ENCODE measurements at places on chromosomes 5 and 9. TPM values are rescaled to one million over a fixed set of nuclear protein-coding genes. Genes with fewer than 3 reads are reported as not detected.

IL5 gene
- polyA plus RNA-seq = not detected

SCAMP1 gene
- polyA plus RNA-seq = 5.1 TPM

HARS2 gene
- 21.8 TPM for polyA plus RNA-seq

PCDHA1 gene
- 0.06 TPM for polyA plus RNA-seq

- no peaks in the 10 kb centered on the region for H3K4me1 ChIP-seq
- no peak for DNase-seq
- H3K36me3 ChIP-seq = no peaks in the 10 kb centered on the region
- no peak overlapping the region for H3K4me3 ChIP-seq
These were observed 159.1 kb upstream of the IRX2 start for GRCh38 chr5:2910401-2911175.

DNA sequence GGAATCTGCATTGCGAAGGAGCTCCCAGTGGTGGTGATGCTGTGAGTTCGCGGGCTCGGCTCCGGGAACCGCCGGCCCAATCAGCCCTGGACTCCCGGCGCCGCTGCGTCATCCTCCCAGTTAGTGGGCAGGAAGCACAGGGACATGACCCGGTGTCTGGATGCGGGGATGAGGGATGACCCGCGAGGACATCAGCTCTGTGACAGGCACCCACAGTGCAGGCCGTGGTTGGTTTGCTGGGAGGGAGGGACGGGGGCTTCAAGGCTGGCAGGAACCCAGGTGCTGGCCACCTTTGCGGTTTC lies 996 bp downstream of the NXNL2 start:
- no peak for DNase-seq
- H3K4me3 ChIP-seq = peak overlapping the region; percentile 46
- no peak overlapping the region for H3K27ac ChIP-seq

DNA sequence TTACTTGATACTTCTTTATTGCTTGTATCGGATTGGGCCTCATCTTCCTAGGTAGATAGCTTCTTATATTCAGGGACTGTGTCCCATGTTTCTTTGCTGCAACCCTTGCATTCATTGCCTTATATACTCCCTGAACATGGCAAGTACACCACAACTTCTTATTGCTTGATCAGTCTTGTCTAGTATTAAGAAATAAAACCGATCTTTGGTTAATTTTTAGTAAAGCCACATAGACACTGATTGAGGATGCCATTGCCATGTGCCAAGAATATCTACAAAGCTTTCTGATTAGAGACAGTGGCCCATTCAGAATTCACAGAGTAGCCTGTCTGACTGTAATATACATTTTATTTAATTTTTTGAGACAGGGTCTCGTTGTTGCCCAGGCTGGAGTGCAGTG lies 34.7 kb upstream of the ANKRD55 start:
- no peaks in the 10 kb centered on the region for H3K27me3 ChIP-seq
- H3K4me3 ChIP-seq = no peak overlapping the region
- no peaks in the 10 kb centered on the region for H3K36me3 ChIP-seq

- H3K4me3 ChIP-seq = no peak overlapping the region
- DNase-seq = no peak
- no peaks in the 10 kb centered on the region for H3K36me3 ChIP-seq
- peaks cover 6% of the 10 kb centered on the region for H3K27me3 ChIP-seq
These were observed 267.5 kb downstream of the ACTL7B start for GRCh38 chr9:108588246-108588645.

- H3K4me3 ChIP-seq = no peak overlapping the region
- H3K27ac ChIP-seq = no peak overlapping the region
- H3K4me1 ChIP-seq = no peaks in the 10 kb centered on the region
- no peak for DNase-seq
These were observed 112.0 kb upstream of the KCNN2 start for GRCh38 chr5:114249823-114250222.

- no peak overlapping the region for H3K4me3 ChIP-seq
- no peaks in the 10 kb centered on the region for H3K36me3 ChIP-seq
- peak; percentile 21 for DNase-seq
- no peak overlapping the region for H3K27ac ChIP-seq
These were observed 72.3 kb upstream of the TNPO1 start for GRCh38 chr5:72744136-72744535.

DNA sequence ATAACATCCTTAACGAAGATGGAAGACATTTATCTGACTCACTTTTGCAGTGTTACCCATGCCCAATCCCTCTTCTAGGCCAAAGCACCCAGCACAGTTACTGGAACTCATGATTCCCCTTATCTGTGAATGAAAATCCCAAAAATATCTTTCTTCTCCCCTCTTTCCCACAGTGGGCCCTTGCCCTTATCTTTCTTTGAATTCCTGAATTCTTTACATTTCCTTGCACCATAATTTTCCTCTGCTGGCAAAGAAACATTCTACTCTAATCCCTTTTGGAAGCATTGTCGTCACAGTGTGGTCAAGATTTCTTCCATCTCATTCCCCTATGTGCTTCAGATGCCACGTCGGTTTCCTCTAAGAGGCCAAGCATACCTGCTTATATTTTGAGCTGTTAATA lies 135.9 kb upstream of the LIFR start:
- H3K4me3 ChIP-seq = no peak overlapping the region
- H3K36me3 ChIP-seq = no peaks in the 10 kb centered on the region
- no peak overlapping the region for H3K27ac ChIP-seq
- DNase-seq = no peak

DNA sequence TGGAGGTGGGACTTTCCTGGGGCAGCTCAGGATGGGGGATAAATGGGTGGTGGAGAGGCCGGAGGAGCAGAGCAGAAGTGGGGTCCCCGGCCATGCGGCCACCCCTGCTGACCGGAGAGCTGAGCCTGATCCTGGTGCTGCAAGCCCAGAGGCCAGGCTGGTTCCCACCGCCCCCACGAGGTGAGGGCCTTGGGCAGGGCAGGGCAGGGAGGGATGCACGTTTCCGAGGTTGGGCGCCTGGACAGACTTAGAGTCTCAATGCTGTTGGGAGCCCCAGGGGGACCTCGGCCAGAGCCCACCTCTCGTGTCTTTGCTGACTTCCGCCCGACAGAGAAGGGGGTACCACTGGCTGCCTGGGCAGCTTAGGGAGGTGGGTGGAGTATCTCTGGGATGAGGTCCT lies 5.5 kb downstream of the OBP2A start:
- no peaks in the 10 kb centered on the region for H3K36me3 ChIP-seq
- H3K4me3 ChIP-seq = no peak overlapping the region
- no peaks in the 10 kb centered on the region for H3K4me1 ChIP-seq
- H3K27ac ChIP-seq = no peak overlapping the region

- DNase-seq = no peak
- no peaks in the 10 kb centered on the region for H3K4me1 ChIP-seq
- no peak overlapping the region for H3K4me3 ChIP-seq
- no peak overlapping the region for H3K27ac ChIP-seq
- no peaks in the 10 kb centered on the region for H3K27me3 ChIP-seq
These were observed 1697.1 kb upstream of the NUDT12 start for GRCh38 chr5:105259581-105260217.

GRCh38 chr5:26681861-26682260 lies 356.5 kb downstream of the CDH9 start:
- H3K36me3 ChIP-seq = no peaks in the 10 kb centered on the region
- no peak overlapping the region for H3K27ac ChIP-seq
- no peaks in the 10 kb centered on the region for H3K4me1 ChIP-seq
- no peak for DNase-seq
- no peak overlapping the region for H3K4me3 ChIP-seq

DNA sequence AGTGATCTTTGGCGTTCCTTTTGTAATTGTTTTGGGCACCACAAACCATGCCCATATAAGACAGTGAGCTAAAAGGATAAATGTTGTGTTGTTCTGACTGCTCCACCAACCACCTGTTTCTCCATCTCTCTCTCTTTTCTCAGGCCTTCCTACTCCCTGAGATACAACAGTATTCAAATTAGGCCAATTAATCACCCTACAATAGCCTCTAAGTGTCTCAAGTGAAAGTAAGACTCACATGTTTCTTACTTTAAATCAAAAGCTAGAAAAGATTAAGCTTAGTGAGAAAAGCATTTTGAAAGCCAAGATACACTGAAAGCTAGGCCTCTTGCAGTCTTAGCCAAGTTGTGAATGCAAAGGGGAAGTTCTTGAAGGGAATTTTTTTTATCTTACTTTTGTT lies 268.8 kb upstream of the NREP start:
- H3K27me3 ChIP-seq = no peaks in the 10 kb centered on the region
- no peak for DNase-seq
- H3K4me1 ChIP-seq = no peaks in the 10 kb centered on the region

DNA sequence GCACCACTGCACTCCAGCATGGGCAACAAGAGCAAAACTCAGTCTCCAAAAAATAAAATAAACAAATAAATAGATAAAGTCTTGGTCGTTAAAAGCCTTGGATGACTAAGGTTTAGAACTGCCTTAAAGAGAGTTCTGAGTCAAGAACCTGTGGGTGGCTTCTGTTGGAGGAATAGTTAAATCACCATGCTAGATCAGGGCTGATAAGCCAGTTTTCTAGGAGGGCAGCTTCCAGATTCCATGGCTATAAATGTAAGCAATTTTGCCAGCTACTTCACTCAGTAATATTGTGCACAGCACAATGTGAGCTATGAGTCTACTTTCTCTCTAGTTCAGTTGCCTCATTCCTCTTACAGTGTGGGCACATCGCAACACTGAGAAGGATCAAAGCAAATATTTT lies 242.1 kb upstream of the NUDT12 start:
- DNase-seq = no peak
- H3K27ac ChIP-seq = no peak overlapping the region
- H3K36me3 ChIP-seq = no peaks in the 10 kb centered on the region
- H3K4me1 ChIP-seq = no peaks in the 10 kb centered on the region
- H3K4me3 ChIP-seq = no peak overlapping the region

GRCh38 chr9:16046713-16047112 lies 493.9 kb downstream of the CCDC171 start:
- no peak for DNase-seq
- no peaks in the 10 kb centered on the region for H3K4me1 ChIP-seq
- H3K4me3 ChIP-seq = no peak overlapping the region
- H3K36me3 ChIP-seq = no peaks in the 10 kb centered on the region
- H3K27ac ChIP-seq = no peak overlapping the region
- no peaks in the 10 kb centered on the region for H3K27me3 ChIP-seq

GRCh38 chr5:8461543-8461942 lies 592.6 kb downstream of the MTRR start:
- no peak overlapping the region for H3K27ac ChIP-seq
- H3K4me3 ChIP-seq = no peak overlapping the region

DNA sequence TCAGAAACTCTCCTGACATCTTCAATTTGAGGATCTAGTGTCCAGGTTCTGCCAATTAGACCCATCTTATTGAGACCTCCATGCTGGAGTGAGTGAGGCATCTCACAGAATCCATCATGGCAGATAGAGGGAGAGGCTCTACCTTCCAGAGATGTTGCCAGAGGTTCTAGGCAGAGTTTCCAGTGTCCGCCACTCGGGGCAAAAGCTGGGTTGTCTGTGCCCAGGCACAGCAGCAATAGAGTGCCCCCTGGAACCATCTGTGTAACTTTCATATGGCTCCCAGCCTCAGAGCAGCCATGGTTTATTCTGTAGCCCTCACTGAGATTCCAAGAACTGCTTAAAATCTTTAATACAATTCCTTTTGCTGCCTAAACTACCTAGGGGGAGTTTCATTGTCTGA lies 16.6 kb upstream of the CCDC112 start:
- H3K4me3 ChIP-seq = no peak overlapping the region
- no peak overlapping the region for H3K27ac ChIP-seq
- H3K4me1 ChIP-seq = no peaks in the 10 kb centered on the region
- no peak for DNase-seq
- no peaks in the 10 kb centered on the region for H3K36me3 ChIP-seq
- no peaks in the 10 kb centered on the region for H3K27me3 ChIP-seq

DNA sequence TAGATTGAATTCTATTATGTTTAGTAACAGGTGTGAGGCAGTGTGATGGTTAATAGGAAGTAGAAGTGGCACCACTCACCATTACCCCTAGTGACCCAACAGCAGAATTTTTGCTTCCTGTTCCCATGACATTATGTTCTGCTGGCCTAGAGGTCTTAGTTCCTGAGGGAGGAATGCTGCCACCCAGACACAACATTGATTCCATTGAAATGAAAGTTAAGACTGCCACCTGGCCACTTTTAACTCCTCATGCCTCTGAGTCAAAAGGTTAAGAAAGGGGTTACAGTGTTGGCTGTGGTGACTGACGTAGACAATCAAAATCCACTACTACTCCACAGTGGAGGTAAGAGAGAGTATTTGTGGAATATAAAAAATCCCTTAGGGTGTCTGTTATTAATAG lies 218.9 kb upstream of the NMUR2 start:
- no peaks in the 10 kb centered on the region for H3K4me1 ChIP-seq
- no peak overlapping the region for H3K4me3 ChIP-seq

- no peak overlapping the region for H3K4me3 ChIP-seq
- no peak overlapping the region for H3K27ac ChIP-seq
- no peaks in the 10 kb centered on the region for H3K36me3 ChIP-seq
- DNase-seq = no peak
- H3K27me3 ChIP-seq = no peaks in the 10 kb centered on the region
These were observed 359.3 kb downstream of the LRRC70 start for GRCh38 chr5:62937661-62938558.

DNA sequence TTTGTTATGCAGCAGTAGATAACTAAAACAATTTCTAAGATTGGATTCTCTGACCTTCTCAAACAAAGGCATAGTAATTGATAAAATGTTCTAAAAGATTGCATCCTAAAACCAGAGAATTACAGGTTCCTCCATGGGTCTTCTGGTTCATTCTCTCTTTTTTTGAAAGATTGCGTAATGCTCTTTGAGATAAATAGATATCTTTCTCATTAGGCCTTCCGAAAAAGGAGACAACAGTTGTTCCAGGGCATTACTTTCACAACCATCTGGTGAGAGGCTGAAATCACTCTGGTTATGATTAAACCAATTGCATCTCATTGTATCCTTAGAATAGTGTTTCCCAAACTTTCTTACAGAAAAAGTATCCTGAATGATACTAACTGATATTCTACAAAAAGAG lies 174.7 kb upstream of the NREP start:
- H3K4me1 ChIP-seq = no peaks in the 10 kb centered on the region
- H3K27me3 ChIP-seq = no peaks in the 10 kb centered on the region
- H3K4me3 ChIP-seq = no peak overlapping the region

DNA sequence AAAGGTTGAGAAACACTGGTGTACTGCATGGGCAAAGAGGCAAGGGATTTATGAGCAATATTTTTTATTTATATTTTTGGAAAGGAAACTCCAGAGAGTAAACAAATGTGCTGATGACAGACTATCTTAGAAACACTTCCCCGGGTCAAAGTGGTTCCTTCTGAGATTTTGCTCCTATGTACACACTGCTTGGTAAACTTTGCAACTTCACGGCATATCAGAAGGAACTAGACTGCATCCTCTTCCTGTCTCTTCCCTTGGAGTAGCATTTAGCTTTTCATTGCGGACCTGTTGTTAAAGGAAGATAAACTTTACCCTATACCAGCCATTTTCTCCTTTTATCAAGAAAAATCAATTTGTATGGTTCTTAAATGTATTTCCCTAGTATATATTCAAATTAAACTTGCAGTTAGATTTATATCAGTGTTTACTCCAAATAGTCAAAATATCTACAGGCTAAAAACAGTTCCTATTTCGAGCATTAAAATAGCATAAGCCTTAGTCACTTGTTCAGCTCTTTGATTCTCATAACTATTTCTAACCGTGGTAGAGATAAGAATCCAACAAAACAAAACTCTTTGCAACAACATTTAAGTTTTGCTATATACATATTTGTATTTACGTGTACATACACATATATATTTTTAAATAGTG lies 48.0 kb upstream of the LRRC19 start:
- no peaks in the 10 kb centered on the region for H3K27me3 ChIP-seq
- H3K36me3 ChIP-seq = no peaks in the 10 kb centered on the region
- no peak overlapping the region for H3K4me3 ChIP-seq
- DNase-seq = no peak

- H3K36me3 ChIP-seq = no peaks in the 10 kb centered on the region
- peaks cover 25% of the 10 kb centered on the region for H3K4me1 ChIP-seq
- peak; percentile 82 for DNase-seq
- H3K4me3 ChIP-seq = no peak overlapping the region
These were observed 24.2 kb downstream of the NEK6 start for GRCh38 chr9:124281931-124282371.
